SK-N-SH (cell line): ENCODE measurements at places on chromosomes 4 and X. TPM values are rescaled to one million over a fixed set of nuclear protein-coding genes. Genes with fewer than 3 reads are reported as not detected.

DNA sequence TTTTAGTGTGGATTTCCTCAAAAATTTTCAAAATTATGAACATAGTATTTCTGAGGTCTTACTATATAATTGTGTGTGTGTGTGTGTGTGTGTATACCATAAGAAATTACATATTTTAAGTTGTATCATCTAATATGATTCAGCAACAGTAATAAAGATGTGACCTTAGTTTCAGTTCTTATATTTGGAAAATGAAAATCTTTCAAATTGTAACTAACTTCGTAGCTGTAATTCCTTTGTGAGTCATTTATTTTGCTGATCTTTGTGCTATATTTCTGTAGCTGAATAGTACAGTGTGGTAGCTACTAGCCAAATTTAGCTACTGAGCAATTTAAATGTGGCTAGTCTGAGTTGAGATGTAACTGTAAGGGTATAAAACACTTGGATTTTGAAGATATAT lies 116.4 kb downstream of the RAP1GDS1 start:
- no peak for DNase-seq
- peak overlapping the region; percentile 1; the same call in 1 of the 2 replicates for H3K27ac ChIP-seq
- no peak overlapping the region for H3K4me3 ChIP-seq

- H3K4me3 ChIP-seq, result no peak overlapping the region
- no peak for DNase-seq
- no peaks in the 10 kb centered on the region for H3K36me3 ChIP-seq
- H3K27ac ChIP-seq, result no peak overlapping the region
- no peaks in the 10 kb centered on the region for H3K27me3 ChIP-seq
Observed at GRCh38 chr4:4693258-4693657, 151.4 kb upstream of the STX18 start.

DNA sequence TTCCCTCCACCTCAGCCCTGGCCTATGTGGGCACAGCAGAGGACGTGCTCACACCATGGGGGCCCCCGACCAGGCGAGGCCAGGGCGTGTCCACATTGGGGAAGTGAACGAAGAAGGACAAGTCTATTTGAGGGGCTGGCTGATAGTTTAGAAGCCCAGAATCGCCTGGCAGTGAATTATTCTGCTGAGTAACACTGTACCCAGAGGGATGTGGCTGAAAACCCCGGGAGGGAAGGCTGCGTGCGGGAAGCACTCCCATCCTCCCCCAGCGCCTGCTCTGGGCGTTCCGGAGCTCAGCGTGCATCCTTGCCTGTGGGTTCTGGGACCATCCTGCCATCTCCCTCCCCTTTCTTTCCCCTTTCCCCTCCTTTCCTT lies 66.6 kb downstream of the TRMT44 start:
- no peaks in the 10 kb centered on the region for H3K4me1 ChIP-seq
- no peaks in the 10 kb centered on the region for H3K36me3 ChIP-seq
- H3K27ac ChIP-seq, result no peak overlapping the region
- H3K27me3 ChIP-seq, result peaks cover 10% of the 10 kb centered on the region; the same call in 1 of the 2 replicates
- no peak overlapping the region for H3K4me3 ChIP-seq

The SERTM2 gene
- 0.12 and 0.60 TPM in 2 replicates for polyA plus RNA-seq

The CT83 gene
- not detected in 2 replicates for polyA plus RNA-seq
